Left ventricle myocardium inferior (tissue), 1 donor: ENCODE measurements at places on chromosomes 12 and 14. TPM values are rescaled to one million over a fixed set of nuclear protein-coding genes. Genes with fewer than 3 reads are reported as not detected.

GRCh38 chr12:70317781-70318180 is 48.3 kb upstream of the KCNMB4 start:
- H3K4me1 ChIP-seq, result peaks cover 5% of the 10 kb centered on the region
- no peak for DNase-seq
- no peak overlapping the region for H3K27ac ChIP-seq
- H3K4me3 ChIP-seq, result no peak overlapping the region

- H3K4me1 ChIP-seq, result peaks cover 38% of the 10 kb centered on the region
- H3K4me3 ChIP-seq, result no peak overlapping the region
- H3K36me3 ChIP-seq, result no peaks in the 10 kb centered on the region
- peak; percentile 23 for DNase-seq
- H3K27ac ChIP-seq, result no peak overlapping the region
- H3K27me3 ChIP-seq, result no peaks in the 10 kb centered on the region
Observed at GRCh38 chr12:104596134-104596799, 139.5 kb downstream of the CHST11 start.

GRCh38 chr12:94135896-94136295 is 12.5 kb upstream of the PLXNC1 start:
- H3K27ac ChIP-seq, result no peak overlapping the region
- no peaks in the 10 kb centered on the region for H3K36me3 ChIP-seq
- no peak overlapping the region for H3K4me3 ChIP-seq
- no peak for DNase-seq

DNA sequence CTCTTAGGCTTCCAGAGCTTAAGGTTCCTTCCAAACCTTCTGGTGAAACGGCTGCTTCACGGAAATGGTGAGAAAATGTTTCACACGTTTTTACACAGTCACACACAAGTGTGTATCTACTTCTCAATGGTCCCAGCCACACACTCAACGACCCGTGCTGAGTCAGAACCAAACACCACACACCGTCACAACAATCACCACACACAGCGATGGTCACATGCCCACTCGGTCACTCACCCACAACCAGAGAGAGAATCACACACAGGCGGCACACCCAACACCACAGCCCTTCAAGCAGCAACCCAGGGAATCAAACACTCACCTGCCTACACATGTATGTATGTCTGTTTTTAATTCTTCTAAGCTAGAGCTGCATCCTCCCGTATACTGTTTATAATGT is 12.6 kb upstream of the PLEKHD1 start:
- H3K4me3 ChIP-seq, result no peak overlapping the region
- no peaks in the 10 kb centered on the region for H3K36me3 ChIP-seq
- H3K27ac ChIP-seq, result no peak overlapping the region

GRCh38 chr12:74334780-74335179 is 202.9 kb upstream of the ATXN7L3B start:
- H3K4me1 ChIP-seq, result no peaks in the 10 kb centered on the region
- no peak overlapping the region for H3K4me3 ChIP-seq
- H3K36me3 ChIP-seq, result no peaks in the 10 kb centered on the region
- no peak for DNase-seq
- H3K27ac ChIP-seq, result no peak overlapping the region

GRCh38 chr12:46893434-46893833 is 67.6 kb upstream of the SLC38A4 start:
- peaks cover 6% of the 10 kb centered on the region for H3K4me1 ChIP-seq
- DNase-seq, result no peak
- no peak overlapping the region for H3K27ac ChIP-seq
- no peaks in the 10 kb centered on the region for H3K27me3 ChIP-seq
- no peaks in the 10 kb centered on the region for H3K36me3 ChIP-seq
- H3K4me3 ChIP-seq, result no peak overlapping the region

DNA sequence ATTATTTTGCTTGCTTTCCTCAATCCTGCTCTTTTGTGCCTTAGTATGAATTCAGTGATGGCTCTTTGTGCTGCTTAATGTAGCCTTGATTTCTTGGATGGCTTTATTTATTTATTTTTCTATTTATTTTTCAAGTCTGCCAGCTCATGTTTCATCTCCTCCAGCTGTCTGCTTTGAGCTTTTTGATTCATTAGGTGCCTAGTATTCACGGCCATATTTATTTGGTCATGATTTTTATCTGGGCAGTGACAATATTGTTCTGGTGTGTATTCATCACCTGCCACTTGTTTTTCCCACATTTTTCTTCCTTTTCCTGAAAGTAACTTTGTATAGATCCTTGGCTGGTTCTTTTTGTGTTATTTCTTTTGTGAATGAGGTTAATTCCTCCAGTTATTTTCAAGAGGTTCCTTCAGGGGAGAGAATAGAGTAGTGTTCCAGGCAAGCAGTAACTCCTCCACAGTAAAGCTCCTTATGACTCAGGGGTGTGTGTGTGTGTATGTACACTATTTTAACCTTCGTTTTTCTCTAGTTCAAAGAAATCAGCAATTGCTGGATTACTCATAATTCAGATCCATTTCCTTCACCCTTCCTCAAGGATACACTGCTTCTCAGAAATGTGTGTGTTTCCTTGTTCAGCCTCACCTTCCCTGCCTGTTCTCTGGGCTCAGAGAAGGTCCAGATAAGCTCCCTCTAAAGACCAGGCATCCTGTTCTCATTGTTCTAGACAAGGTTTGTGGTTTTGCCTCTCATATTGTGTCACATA is 51.6 kb upstream of the PMCH start:
- no peak overlapping the region for H3K4me3 ChIP-seq
- no peaks in the 10 kb centered on the region for H3K4me1 ChIP-seq
- H3K27ac ChIP-seq, result no peak overlapping the region

Gene KRT75
- total RNA-seq, result not detected

Gene RIPK3
- total RNA-seq, result 3.6 TPM

Gene EIF2S3B
- 0.22 TPM for total RNA-seq

Gene MCRS1
- total RNA-seq, result 97.9 TPM
